ENCODE measurements at places on chromosomes 16 and 17. TPM values are rescaled to one million over a fixed set of nuclear protein-coding genes. Genes with fewer than 3 reads are reported as not detected.

GRCh38 chr17:8087952-8088230, 375 bp upstream of the ALOX12B start:
- no peak for DNase-seq

DNA sequence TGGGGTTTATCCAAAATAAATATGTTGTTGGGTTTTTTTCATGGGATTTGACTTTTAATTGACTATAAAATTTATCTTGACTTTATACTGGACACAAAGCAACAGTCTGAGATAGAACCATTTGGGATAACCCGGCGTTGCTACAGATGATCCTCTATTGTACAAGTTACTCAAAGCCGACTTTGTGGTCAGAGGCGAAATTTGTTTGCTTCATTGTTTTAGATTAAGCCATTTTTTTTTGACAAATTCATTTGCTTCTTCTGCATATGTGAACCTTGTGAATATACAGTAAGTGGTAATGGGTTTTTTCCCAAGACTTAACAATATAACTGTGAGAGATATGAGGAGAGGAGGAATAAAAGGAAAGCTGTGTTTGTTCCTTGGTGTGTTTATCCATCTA, 11.8 kb downstream of the MYO1D start:
- DNase-seq = no peak

ALOX15 gene
- total RNA-seq = not detected

GRCh38 chr16:29815032-29815721, 775 bp upstream of the PAGR1 start:
- DNase-seq = no peak

DNA sequence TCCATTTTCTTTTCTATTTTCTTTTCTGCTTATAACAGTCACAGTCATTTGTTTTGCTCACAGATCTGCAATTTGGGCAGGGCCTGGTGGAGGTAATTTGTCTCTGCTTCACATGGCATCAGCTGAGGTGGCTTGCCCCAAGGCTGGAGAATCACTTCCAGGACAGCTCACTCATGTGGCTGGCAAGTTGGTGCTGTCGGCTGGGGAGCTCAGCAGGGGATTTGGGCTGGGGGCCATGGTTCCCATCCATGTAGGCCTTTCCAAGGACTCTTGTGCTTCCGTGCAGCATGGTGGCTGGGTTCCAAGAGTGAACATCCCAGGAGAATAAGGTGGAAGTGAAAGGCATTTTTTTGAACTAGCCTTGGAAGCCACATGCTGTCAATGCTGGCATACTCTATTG, 85.7 kb downstream of the MGAT5B start:
- DNase-seq = peak; percentile 48

DNA sequence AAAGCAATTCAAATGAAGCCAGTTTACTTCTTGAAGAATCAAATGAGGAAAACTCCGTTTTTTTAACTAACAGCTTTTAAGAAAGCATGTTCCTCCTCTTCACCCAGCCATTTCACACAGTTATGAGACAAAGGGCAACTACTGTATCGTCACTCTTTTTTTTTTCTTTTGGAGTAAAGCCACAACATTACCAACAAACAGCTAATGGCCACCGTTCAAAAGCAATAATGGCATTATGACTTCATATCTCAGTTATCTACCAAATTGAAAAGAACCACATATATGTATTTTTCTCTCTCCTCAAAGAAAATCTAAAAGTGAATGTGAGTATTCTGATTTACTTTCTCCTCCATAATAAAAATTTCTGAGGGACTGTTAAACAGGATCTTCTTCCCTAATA, 14.5 kb downstream of the GRB2 start:
- no peak for DNase-seq

DNA sequence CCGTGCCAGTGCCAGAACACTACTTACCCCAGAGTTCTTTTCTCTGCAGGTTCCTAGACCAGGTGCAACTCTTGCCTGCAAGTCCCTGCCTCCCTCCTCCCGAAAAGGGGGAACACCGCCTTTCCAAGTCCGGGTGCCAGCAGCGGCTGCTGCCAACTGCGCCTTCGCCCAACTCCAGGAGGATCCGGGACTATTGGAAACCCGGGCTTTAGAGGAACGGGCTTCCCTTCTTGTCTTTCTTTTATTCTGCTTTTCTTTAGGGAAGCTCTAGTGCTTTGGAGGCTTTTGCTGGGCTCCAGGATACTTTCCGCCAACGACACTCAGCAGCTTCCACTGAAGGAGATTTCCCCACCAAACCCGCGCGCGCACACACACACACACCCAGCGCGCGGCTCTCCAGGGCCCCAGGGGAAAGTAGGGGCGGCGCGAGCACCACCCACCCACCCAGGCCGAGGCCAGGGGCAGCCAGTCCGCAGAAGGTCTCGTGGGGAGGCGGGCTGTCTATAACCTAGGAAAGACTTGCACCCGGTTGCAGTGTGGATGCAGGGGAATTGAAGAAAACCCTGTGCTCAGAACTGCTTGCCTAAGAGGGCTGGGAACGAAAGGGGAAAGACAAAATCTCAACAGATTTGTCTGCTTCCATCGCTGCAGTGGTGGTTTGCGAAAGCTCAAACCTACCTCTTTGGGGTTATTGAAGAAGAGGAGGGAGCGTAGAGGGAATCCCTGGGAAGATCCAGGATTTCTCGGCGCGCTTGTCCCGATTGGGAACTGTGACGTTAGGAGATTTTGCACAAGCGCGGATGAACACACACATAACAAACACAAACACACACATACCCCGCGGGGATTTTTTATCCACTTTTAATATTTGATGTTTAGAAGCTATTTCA, 977 bp upstream of the CA10 start:
- DNase-seq = peak; percentile 71

DNA sequence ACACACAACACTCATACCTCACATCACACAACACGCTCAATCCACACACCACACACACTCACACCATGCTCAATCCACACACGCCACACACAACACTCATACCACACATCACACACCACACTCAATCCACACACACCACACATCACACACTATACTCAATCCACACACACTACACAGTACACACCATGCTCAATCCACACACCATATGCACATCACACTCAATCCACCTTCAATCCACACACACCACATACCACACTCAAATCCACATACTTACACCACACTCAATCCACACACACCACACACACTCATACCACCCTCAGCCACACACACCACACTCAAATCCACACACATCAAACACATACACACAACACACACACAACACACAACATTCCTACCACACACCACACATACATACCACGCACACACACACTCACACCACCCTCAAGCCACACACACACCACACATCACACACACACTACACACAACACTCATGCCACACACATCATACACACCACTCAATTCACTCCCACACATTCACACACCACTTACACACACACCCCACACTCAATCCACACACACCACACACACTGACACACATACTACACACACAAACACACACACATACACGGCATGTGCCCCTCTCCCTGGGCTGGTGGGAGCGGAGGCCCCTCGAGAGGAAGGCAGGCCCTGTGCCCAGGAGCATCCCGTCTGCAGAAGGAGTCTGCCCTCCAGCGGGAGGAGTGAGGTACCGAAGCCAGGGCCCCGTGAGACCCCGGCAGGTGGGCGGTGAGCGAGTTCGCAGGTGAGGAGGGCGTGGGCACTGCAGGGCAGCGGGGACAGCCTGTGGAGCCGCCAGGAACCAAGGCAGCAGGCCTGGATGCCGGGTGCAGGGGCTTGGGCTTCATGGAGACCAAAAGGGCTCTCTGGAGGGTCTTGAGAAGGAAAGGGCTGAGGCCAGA, 33.1 kb upstream of the RPTOR start:
- no peak for DNase-seq

CFAP97D1 gene
- not detected for total RNA-seq

HOXB6 gene
- total RNA-seq = not detected

- no peak for DNase-seq
Measured at GRCh38 chr16:87790292-87791100, 24.7 kb upstream of the KLHDC4 start.

- no peak for DNase-seq
Measured at GRCh38 chr16:81481207-81481821, 36.7 kb downstream of the CMIP start.

DNA sequence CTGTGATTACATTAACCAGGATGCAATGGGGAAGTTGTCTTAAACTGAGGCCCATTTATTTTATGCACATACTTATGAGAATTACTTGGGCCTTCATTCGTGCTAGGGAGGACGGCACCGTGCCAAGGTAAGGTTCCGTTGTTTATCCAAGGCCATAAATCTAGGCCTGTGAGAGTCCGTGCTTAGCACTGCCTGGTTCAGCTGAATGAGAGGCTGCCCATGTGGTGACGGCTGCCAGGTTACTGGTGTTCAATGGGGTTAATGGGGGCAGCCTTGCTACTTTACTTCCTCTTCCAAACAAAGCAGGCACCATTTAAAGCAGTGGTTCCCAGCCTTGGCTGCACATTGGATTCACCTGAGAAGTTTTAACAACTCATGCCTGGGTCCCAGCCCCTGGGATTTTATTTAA, 135.1 kb upstream of the NOL11 start:
- no peak for DNase-seq

- DNase-seq = no peak
Measured at GRCh38 chr17:2214929-2215615, 88.5 kb downstream of the SMG6 start.

DNA sequence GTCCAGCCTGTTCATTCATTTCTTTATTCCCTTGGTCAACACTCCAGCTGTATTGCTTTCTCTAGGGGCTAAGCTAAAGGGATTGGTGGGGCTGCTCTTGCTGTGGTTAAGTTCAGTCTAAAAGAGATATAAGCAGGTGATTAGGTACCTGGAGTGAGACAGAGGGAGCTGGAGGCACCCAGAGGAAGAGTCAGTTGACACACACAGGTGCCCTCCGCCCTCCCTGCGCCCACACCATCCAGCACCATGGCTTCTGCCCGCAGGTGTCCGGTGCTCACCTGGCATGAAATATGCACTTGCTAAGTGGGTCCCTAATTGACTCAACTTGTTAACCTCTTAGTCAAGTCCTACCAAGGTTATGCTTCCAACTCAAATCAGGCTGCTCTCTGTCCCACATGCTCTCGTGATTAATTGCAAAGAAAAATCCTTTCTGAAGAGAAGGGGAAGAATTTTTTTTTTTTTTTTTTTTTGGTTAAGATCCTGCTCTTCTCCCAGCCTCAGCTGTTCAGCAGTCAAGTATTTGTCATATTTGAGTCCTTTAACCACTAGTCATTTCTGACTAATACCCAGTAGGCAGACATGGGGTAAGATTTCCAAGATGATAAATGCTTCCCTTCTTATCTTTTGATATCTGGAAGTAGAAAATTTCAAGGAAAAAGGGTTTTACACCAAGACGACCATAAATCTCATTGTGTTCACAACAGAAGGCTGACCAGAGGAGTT, 199.8 kb upstream of the WSCD1 start:
- no peak for DNase-seq

ZP2 gene
- not detected for total RNA-seq

CYBA gene
- total RNA-seq = 51.7 TPM

GRCh38 chr17:40450175-40450574, 6.9 kb downstream of the IGFBP4 start:
- DNase-seq = no peak

DNA sequence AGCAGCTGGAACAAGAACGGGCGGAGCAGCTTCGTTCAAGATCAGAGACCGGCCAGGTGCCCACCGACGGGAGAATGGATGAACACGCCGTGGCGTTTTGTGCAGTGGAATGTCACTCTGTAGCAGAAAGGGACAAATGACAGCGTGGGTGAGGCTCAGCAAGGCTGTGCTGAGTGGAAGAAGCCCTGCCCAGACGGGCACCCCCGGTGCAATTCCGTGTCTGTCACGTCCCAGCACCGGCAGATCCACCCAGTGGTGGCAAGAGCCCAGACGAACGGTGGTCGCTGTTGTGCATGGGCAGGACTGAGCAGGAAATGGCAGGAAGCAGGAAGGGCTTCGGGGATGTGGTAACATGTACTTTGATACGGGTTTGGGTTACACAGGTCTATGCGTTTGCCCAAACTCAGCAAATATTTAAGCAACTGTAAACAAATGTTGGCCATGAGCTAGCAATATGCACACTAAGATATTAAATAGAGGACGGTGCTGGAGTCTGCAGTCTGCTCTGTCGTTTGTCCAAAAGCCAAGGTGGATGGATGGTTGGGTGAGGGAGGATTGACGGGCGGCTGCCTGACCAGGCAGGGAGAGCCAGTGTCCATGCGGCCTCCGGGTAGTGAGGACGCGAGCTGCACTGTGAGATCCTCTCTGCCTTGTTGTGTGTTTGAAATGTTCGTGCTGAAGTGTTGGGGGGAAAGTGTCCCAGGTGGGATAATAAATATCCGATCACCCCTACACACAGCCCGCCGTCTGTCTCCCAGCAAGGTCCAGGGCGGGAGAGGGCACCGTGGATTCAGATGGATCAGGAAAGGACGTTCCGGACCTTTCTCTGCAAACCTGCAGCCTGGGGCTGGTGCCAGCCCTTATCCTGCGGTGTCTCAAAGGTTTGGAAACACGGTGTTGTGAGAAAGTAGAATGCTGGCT, 48.4 kb downstream of the COX4I1 start:
- peak; percentile 78 for DNase-seq

PRSS36 gene
- not detected for total RNA-seq

- DNase-seq = no peak
Measured at GRCh38 chr17:45302649-45303173, 14.1 kb downstream of the MAP3K14 start.

- no peak for DNase-seq
Measured at GRCh38 chr16:49696414-49697101, 159.4 kb downstream of the ZNF423 start.

CCL8 gene
- total RNA-seq = not detected

DNA sequence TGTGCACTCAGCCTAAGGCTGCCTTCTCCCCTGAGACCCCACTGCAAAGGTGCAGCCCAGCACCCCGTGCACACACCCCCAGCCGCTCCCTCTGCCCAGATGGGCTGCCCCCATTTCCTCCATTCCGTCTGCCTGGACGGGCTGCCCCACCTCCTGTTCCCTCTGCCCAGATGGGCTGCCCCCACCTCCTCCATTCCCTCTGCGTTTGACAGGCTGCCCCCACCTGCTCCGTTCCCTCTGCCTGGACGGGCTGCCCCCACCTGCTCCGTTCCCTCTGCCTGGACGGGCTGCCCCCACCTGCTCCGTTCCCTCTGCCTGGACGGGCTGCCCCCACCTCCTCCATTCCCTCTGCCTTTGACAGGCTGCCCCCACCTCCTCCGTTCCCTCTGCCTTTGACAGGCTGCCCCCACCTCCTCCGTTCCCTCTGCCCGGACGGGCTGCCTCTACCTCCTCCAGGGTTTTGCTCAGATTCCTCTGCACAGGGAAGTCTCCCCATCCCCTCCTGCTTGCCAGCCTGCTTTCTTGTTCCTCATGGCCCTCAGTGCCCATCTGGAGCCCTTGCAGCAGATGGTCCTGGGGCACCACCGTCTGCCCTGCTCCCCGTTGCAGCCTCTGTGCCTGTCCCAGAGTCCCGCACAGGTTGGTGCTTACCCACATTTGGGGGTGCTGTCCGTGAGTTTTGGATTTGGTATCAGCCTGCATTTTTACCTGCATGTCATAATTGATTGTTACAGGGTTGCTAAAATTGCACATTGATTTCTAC, 23.4 kb upstream of the IL17C start:
- DNase-seq = no peak

GRCh38 chr16:81645925-81646324, 133.2 kb upstream of the PLCG2 start:
- DNase-seq = no peak

Data from chondrocyte (in vitro differentiated cells).